ENCODE measurements at places on chromosomes 6 and 20. TPM values are rescaled to one million over a fixed set of nuclear protein-coding genes. Genes with fewer than 3 reads are reported as not detected.

Gene PROKR2
- not detected for total RNA-seq

Gene GTF2H4
- total RNA-seq: 80.5 TPM

Gene PNPLA1
- total RNA-seq: 0.11 TPM

Gene ZNF292
- 16.1 TPM for total RNA-seq

Gene TREML2
- 1.9 TPM for total RNA-seq

Gene RAB44
- total RNA-seq: not detected

Gene HTR1B
- total RNA-seq: not detected

DNA sequence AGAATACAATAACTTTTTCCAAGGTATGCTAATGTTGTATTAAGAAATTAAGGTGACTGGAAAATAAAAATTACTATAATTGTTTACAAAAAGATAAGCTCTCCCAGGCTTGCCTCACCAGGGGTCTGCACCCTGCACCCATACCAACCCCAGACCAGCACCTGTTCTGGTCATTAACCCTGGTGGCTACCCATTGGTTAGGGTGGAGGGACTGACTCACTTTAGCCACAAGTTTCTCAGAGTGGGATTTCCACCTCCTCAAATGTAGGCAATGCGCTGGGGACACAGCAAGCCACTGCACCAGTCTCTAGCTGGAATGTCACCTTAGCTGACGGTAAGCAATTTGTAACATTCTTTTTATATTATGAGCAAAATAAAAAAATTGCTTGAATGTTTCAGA is 83.1 kb downstream of the BFSP1 start:
- peaks cover 9% of the 10 kb centered on the region for H3K27me3 ChIP-seq
- no peak overlapping the region for H3K27ac ChIP-seq
- no peaks in the 10 kb centered on the region for H3K36me3 ChIP-seq
- H3K4me3 ChIP-seq: no peak overlapping the region

DNA sequence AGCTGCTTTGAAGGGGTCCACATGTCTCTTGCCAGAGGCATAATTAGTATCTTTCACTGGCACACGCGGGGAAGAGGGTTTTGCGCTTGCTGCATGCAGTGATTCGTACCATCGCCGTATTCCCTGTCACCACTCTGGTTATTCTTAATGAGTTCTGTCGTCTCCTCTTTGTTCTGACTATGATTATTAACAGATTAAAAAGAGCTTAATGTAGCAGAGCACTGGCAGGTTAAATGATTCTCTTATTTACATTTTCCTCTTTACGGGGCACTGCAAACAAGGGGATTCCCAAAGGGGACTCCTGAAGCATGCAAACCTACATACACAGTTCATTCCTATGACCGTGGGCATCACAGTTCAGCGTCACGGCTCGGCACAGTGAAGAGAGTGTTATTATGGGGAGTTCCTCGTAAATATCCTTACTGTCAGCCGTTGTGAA is 204.8 kb downstream of the DTNBP1 start:
- no peak overlapping the region for H3K27ac ChIP-seq
- H3K4me3 ChIP-seq: no peak overlapping the region
- no peaks in the 10 kb centered on the region for H3K27me3 ChIP-seq

DNA sequence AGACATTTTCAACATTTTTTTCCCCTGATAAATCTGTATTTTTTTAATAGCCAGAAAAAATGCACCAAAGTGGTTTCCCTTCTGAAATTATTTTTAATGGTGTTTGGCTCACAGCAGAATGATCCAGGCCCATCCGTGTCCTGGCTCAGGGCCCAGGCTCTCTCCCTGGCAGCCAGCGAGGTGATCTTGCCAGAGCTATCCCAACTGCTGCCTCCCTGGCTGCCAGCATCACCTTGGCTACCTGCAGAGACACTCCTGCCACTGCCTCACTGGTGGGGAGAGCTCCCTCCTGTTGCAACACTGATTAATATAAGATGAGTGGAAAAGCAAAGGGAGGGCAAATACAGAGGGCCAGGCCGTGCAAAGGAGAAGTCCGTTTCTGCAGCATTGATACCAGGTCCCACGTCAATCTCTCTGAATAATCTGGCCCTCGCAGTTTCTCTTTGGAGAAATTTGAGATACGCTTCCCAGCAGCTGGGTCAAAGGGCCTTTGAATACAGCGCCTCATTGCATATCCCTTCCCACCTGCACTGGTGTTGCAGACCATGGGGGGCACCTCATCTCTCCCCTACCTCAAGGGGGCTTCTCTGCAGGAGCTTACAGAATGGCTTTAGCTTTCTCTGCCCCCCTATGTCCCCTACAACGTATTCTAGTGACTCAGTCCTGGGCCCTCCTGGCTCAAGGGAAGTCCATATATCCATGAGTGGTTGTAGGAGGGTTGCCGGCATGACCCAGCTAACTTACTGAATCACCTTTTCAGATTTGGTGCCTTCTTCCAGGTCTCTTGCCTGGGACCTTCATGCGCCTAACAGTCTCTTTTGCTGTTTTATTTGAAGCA is 12.8 kb upstream of the DSTN start:
- H3K36me3 ChIP-seq: no peaks in the 10 kb centered on the region
- peaks cover 6% of the 10 kb centered on the region for H3K4me1 ChIP-seq
- DNase-seq: no peak
- H3K27ac ChIP-seq: peak overlapping the region; percentile 76

GRCh38 chr6:37804586-37804985 is 14.9 kb upstream of the ZFAND3 start:
- H3K36me3 ChIP-seq: no peaks in the 10 kb centered on the region
- DNase-seq: no peak
- H3K4me3 ChIP-seq: no peak overlapping the region

GRCh38 chr20:3000852-3001523 is 42.4 kb upstream of the GNRH2 start:
- H3K27me3 ChIP-seq: no peaks in the 10 kb centered on the region
- H3K36me3 ChIP-seq: peaks cover 26% of the 10 kb centered on the region
- DNase-seq: peak; percentile 18

- DNase-seq: no peak
- no peak overlapping the region for H3K27ac ChIP-seq
- peaks cover 11% of the 10 kb centered on the region for H3K36me3 ChIP-seq
- peaks cover 10% of the 10 kb centered on the region for H3K4me1 ChIP-seq
- H3K27me3 ChIP-seq: no peaks in the 10 kb centered on the region
- peak overlapping the region; percentile 46 for H3K4me3 ChIP-seq
These were observed 763 bp downstream of the TMEM14A start for GRCh38 chr6:52671676-52672075.

GRCh38 chr20:8535403-8536261 is 403.6 kb downstream of the PLCB1 start:
- H3K36me3 ChIP-seq: no peaks in the 10 kb centered on the region
- H3K27ac ChIP-seq: no peak overlapping the region
- H3K4me3 ChIP-seq: no peak overlapping the region
- DNase-seq: no peak
- no peaks in the 10 kb centered on the region for H3K27me3 ChIP-seq

DNA sequence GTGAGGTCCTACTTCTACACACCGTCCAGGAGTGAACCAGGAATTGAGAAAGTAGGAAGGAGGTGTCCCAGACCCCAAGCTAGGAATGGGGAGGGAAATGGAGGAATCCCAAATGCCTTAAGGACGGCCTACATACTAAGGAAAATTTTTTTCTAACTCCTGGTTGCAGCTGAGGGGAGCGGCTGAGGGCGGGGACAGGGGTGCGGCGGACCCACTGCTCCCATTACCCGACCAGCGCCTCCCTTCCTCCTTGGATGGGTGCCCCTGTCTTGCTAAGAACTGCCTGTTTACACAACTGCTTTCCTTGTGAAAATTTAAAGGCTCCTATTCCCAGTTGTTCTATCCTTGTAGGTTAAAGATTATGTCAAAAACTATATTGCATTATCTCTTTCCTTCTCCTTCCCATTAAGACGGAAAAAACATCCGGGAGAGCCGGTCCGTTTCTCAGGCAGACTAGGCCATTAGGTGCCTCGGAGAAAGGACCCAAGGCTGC is 699 bp upstream of the HSPA1B start:
- peak overlapping the region; percentile 56 for H3K4me3 ChIP-seq
- peak; percentile 91 for DNase-seq
- peaks cover 43% of the 10 kb centered on the region for H3K4me1 ChIP-seq
- peaks cover 18% of the 10 kb centered on the region for H3K36me3 ChIP-seq

DNA sequence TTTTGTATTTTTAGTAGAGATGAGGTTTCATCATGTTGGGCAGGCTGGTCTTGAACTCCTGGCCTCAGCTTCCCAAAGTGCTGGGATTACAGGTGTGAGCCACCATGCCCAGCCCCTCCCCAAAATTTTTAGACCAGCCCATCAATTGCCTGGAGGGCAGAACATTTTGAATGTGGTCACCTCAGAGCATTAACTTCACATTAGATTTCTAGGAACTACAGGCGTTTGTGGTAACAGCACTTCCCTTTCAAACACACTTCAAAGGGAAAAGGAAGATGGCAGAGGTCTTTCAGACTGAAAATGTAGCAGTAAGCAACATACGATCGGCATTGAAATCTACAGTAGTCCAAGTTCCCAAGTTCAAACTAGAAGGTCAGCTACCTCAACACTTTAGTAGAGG is 12.3 kb upstream of the SLA2 start:
- DNase-seq: no peak
- H3K27me3 ChIP-seq: no peaks in the 10 kb centered on the region
- peaks cover 10% of the 10 kb centered on the region for H3K36me3 ChIP-seq
- no peak overlapping the region for H3K4me3 ChIP-seq
- no peak overlapping the region for H3K27ac ChIP-seq

GRCh38 chr6:121828146-121828886 is 392.9 kb downstream of the GJA1 start:
- H3K4me1 ChIP-seq: no peaks in the 10 kb centered on the region
- H3K4me3 ChIP-seq: no peak overlapping the region
- no peak for DNase-seq
- H3K27me3 ChIP-seq: no peaks in the 10 kb centered on the region
